ENCODE measurements at places on chromosomes 12 and 14. TPM values are rescaled to one million over a fixed set of nuclear protein-coding genes. Genes with fewer than 3 reads are reported as not detected.

- H3K4me3 ChIP-seq = no peak overlapping the region
These were observed 38.6 kb downstream of the DLK1 start for GRCh38 chr14:100765296-100765695.

- peaks cover 11% of the 10 kb centered on the region for H3K36me3 ChIP-seq
- no peaks in the 10 kb centered on the region for H3K27me3 ChIP-seq
- DNase-seq = no peak
- H3K4me3 ChIP-seq = no peak overlapping the region
- no peak overlapping the region for H3K27ac ChIP-seq
These were observed 103.3 kb upstream of the FZD10 start for GRCh38 chr12:130058926-130059472.

DNA sequence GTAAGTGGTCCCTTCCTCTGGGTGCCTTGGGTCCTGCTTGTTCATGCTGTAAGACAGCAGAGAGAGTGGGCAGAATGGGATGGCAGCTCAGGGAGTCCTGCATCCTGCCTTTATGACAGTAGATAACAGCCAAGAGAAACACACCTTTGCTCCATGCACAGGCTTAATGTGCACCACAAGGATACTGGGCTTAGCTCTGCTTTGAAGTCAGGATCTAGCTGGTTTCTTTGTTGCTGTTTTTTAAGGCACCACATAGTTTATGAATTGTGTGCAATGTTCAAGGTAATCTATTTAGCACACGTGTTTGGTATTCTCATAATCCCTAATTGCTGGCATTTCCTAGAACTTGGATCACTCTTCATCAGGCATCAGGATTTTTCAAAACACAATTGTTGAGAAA lies 239.5 kb upstream of the DCN start:
- DNase-seq = no peak
- H3K4me3 ChIP-seq = no peak overlapping the region
- no peaks in the 10 kb centered on the region for H3K36me3 ChIP-seq
- no peaks in the 10 kb centered on the region for H3K4me1 ChIP-seq
- peaks cover 15% of the 10 kb centered on the region for H3K27me3 ChIP-seq

The CEBPE gene
- total RNA-seq = not detected

The TSHR gene
- not detected for total RNA-seq
